CD4-positive, alpha-beta T cell treated with Interleukin-6 at 100 ng/mL for 8 hours (primary cell): ENCODE measurements at places on chromosomes 7 and 10.

GRCh38 chr10:118783776-118784545 lies 29.2 kb upstream of the CACUL1 start:
- no peak for DNase-seq

GRCh38 chr10:78700816-78701520 lies 367.8 kb upstream of the ZMIZ1 start:
- DNase-seq = no peak

- no peak for DNase-seq
Measured at GRCh38 chr10:100824886-100825285, 79.5 kb downstream of the PAX2 start.

GRCh38 chr7:151384352-151384697 lies 25.5 kb downstream of the WDR86 start:
- no peak for DNase-seq

- no peak for DNase-seq
Measured at GRCh38 chr7:78159545-78159944, 361.0 kb downstream of the PHTF2 start.

GRCh38 chr7:11341285-11341944 lies 367.7 kb downstream of the PHF14 start:
- DNase-seq = no peak

DNA sequence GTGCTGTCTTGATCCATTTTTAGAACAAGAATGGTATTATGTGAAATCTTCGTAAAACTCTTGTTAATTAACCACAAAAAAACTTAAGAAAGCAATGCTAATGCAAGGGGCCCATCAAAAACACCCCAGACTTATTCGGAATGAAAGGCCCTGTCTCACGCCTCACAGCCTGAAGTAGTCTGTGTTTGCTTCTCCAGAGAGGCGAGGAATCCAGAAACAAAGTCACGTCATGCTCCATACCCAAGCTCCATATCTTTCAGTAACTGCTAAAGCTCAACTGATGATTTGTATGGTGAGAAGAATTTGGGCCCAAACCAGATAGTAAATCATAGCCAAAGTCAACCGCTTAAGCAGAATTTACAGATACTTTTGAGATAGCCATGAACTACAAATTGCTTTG lies 155.4 kb downstream of the ATE1 start:
- no peak for DNase-seq

GRCh38 chr7:131038153-131038552 lies 289.5 kb upstream of the MKLN1 start:
- DNase-seq = no peak

- DNase-seq = no peak
Measured at GRCh38 chr7:111438369-111439289, 123.7 kb downstream of the IMMP2L start.

GRCh38 chr10:6738112-6738768 lies 158.2 kb upstream of the PRKCQ start:
- DNase-seq = no peak

GRCh38 chr7:92834507-92835260 lies 1.7 kb downstream of the CDK6 start:
- no peak for DNase-seq

- no peak for DNase-seq
Measured at GRCh38 chr10:123488436-123488835, 177.7 kb upstream of the GPR26 start.

- DNase-seq = no peak
Measured at GRCh38 chr10:97466755-97467154, 20.8 kb downstream of the ZDHHC16 start.

- DNase-seq = no peak
Measured at GRCh38 chr10:88623835-88624234, 37.3 kb downstream of the LIPJ start.

DNA sequence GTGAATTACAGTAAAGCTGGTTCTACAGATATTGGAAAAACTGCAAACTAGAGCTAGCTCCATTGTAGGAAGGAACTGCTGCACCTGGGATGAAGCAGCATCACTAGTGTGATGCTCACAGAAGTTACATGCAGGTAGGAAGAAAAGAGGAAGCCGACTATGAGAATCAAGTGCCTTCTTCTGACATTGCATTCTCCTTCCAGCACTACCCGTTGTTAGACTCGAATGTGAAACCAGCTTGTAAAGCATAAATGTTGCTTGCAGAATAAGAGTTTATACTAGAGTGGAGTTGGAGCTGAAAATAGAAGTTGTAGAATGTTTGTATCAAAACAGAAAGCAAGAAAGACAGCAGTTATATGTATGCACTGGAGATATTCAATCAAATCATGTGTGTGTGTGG lies 49.9 kb downstream of the TRIM24 start:
- no peak for DNase-seq

GRCh38 chr10:26235761-26236160 lies 19.2 kb downstream of the GAD2 start:
- no peak for DNase-seq

GRCh38 chr7:157222687-157223086 lies 84.0 kb downstream of the UBE3C start:
- no peak for DNase-seq

DNA sequence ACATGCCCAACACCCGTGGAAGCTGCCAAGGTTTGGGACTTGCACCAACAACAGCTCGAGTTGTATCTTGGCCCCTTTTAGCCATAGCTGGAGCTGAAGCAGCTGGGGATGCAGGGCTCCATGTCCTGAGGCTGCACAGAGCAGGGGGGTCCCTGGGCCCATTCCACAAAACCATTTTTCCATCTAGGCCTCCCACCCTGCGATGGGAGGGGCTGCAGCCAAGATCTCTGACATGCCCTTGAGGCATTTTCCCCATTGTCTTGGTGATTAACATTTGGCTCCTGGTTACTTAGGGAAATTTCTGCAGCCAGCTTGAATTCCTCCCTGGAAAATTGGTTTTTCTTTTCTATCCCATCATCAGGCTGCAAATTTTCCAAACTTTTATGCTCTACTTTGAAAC lies 637.8 kb upstream of the VSTM2A start:
- DNase-seq = no peak

DNA sequence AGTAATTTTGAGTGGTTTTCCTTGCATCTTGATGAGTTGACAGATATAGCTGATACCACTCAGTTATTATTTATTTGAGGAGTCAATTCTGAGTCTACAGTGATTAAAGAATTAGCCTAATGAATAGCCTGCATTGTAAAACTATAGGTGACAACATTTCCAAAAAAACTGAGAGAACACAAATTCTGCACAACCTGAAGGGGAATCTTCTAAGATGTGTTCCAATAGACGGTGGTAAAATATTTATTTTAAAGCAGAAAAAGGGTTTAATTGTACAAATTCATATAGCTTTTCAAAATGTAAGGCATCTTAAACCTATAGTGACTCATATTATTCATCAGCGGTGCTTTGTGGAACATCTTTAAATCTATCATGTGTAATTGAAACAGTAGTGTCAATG lies 200.4 kb downstream of the RNLS start:
- DNase-seq = no peak

DNA sequence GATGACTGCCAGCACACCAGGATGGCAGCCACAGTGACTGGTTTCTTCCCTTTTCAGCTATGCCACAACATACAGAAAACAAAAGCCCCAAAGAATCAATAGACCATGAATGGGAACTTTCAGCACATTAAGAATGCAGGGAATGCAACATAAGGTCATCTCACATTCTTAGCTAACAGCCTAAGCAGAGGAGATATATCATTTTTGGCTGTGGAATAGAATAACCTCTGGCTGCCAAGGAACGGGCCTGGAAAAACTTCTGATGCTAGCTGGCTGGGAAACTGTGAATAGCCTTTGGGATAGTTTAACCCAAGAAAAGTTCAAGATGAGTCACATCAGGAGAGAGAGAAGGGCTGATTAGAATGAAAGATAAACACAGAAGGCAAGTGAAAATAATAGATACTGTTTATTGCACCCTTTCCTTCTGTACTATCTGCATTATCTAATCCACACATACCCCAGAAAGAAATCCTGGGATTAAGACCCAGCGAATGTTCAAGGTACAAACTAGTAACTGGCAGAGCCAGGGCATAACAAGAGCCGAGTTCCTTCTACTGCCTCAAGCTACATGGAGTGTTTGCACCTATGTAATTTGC lies 169.2 kb downstream of the SEMA3A start:
- no peak for DNase-seq

- no peak for DNase-seq
Measured at GRCh38 chr7:92961961-92962360, 125.6 kb upstream of the CDK6 start.

DNA sequence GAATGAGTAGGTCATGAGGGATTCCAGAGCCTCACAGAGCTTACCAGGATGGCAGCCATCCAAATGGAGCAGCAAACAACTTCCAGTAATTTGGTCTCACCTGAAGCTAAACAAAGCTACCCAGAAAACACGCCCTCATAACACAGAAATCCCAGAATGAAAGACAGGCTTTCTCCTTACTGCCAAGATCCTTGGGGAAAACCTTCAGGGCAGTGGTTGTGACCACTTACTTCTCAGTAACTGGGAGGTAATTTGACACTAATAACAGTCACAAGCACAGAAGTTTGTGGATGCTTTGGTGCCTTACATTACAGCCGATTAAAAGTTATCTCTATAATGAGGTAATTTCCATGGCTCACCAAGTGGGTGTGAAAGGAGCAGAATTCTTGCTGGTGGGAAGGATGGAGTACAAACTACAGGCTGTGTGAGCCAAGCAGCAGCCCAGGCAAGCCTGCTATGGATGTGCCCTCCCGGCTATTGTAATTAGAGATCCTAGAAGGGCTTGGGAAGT lies 10.4 kb downstream of the WDR91 start:
- no peak for DNase-seq

- DNase-seq = no peak
Measured at GRCh38 chr7:55019691-55020465, 1.1 kb downstream of the EGFR start.

DNA sequence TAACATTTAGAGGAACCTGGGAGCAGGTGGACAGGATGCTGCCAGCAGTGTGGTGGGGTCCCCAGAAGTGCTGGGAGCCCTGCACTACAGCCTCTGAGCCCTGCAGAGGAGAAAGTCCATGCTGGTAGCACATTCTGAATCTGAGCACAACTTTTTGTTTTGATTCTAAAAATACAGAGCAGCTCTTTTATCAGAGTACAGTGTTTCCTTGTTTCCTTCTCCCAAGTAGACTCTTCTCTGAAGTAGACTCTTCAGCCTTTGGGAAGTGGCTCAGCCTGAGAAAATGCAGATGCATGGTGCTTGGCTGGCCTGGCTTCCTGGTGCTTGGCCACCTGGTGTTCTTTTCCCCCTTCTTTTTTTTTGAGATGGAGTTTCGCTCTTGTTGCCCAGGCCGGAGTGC lies 9.1 kb downstream of the ADCY1 start:
- no peak for DNase-seq

- DNase-seq = no peak
Measured at GRCh38 chr10:11208908-11209829, 191.5 kb downstream of the CELF2 start.

DNA sequence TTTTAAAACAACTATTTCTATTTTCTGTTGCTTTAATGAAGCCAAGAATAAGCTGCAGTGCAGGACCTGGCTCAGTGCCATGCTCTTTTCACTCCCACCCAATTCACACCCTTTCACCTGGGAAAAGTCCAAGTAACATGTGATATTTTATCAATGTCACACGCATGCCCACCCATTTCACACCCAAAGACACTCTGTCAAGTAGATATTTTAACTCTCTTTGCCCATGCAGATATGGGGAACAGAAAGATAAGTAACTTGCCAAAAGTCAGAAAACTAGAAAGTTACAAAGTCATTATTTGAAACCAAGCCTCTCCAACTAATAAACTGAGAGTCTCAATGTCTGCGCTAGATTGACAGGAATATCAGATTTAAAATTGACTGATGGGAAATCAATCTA lies 706.7 kb upstream of the PHF14 start:
- DNase-seq = no peak

- DNase-seq = no peak
Measured at GRCh38 chr10:53284615-53285182, 512.1 kb upstream of the MBL2 start.

GRCh38 chr7:37061849-37062559 lies 337.7 kb upstream of the AOAH start:
- DNase-seq = no peak

DNA sequence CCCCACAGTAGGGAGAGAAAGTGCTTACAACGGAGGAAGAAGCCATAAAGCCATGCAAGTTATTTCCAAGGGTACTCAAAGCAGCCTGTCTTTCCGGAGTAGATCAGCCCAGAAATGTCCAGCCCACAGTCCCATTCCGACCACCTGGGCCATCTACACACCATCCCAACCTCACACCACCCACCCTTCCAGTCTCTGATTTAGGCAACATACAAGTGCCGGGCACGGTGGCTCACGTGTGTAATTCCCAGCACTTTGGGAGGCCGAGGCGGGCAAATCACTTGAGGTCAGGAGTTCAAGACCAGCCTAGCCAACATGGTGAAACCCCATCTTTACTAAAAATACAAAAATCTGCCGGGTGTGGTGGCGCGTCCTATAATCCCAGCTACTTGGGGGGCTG lies 35.1 kb downstream of the LRRC20 start:
- no peak for DNase-seq

GRCh38 chr10:120810298-120810697 lies 40.9 kb upstream of the WDR11 start:
- no peak for DNase-seq
